ENCODE measurements at places on chromosomes 5 and 9.

GRCh38 chr9:129549139-129549538 lies 71.8 kb downstream of the C9orf50 start:
- DNase-seq, result no peak

- no peak for DNase-seq
Measured at GRCh38 chr9:135555203-135555602, 6.4 kb upstream of the PAEP start.

- DNase-seq, result no peak
Measured at GRCh38 chr5:103272377-103272776, 13.8 kb downstream of the MACIR start.

GRCh38 chr5:94967525-94967924 lies 317.4 kb downstream of the MCTP1 start:
- no peak for DNase-seq

GRCh38 chr5:54766748-54767147 lies 218.6 kb downstream of the ESM1 start:
- no peak for DNase-seq

DNA sequence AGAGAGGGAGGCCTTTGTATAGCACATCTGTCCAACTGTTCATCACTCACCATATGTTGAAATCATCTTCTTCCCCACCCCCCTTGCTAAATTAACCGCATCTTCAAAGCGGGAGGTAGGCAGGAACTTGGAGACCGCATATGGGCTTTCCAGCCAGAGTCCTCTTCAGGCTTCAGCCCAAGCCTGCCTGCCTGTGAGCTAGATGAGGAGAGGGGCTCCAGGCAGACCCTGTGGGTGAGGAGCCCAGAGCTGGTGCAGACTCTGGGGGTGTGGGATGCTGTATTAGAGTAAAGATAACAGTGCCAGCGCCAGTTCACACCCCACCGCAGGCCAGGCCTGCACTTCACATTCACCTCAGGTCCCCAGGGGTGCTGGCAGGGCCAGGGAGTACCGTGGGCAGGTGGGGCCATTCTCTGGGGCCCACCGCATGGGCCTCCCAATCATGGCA lies 16.2 kb downstream of the PRRC2B start:
- peak; percentile 69 for DNase-seq

DNA sequence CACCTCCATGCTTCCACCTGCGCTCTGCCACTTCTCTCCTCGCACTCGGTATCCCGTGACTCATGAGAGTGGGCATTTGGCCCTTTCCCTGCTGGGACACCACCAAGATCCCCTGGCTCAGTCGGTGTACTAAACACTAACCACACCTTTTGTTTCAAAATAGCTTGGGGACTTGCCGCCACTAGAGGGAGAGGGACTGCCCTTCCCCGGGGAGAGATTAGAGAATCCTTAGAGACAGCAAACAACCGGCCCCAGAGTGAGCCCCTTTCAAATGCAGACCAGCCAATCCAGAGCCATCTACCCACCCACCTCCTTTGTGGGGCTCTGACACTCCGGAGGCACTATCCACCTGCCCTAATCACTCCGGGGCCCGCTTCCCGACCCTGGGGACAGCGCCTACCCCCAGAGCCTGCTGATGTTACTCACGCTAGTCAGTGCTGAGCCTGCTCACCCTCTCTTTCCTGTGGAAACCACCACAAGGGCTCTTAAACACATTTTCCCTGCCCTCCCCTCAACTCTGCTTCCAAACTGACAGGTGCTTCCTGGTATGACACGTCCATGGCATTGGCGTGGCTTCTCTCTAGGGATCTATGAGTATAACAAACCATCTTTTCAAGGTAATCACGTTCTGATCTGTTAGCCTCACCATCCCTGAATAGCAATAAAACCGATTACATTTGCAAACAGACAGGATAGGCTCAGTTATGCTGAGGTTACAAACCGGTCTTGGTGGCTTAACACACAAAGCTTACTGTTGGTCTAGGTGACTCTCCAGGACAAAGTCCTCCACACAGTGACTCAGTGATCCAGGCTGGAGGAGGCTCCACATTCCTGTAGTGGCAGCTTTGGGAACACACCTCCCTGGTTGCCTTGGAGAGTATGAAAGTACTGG lies 180.1 kb upstream of the MVB12B start:
- DNase-seq, result peak; percentile 44

DNA sequence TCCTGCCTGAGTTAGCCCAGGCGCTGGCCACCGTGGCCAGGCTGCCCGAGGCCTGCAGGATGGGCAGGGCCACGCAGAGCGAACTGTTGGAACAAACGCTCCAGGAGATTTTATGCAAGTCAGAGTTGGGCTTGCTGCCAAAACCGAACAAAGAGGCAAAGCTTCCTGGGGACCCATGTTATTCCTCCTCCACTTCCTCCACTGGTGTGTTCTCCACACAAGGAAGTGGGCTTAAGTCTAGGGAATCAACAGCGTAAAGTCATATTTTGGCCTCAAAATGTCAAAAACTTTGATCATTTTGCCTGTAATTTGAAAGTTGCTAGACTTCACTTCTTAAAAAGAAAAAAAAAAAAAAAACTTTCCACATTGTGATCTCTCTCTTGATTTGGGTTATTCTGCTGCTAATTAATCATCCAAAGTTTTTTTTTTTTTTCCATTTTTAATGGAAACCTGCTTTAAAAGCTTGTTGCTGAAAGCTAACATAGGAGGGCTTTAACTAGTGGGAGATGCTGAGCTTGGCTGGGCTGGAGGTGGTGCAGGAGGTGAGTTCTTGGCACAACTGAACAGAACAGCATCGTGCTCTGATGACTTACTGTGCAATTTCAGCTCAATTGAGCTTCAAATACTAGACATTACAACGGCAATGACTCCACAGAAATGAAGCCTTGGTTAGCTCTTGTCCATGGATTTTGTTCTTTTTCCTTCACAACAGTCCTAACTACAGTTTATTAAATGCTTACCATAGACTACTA lies 73.0 kb downstream of the PTPDC1 start:
- no peak for DNase-seq

- peak; percentile 82 for DNase-seq
Measured at GRCh38 chr5:112995764-112996618, 19.4 kb downstream of the DCP2 start.

- peak; percentile 72 for DNase-seq
Measured at GRCh38 chr9:136244122-136244968, 1.3 kb downstream of the QSOX2 start.

DNA sequence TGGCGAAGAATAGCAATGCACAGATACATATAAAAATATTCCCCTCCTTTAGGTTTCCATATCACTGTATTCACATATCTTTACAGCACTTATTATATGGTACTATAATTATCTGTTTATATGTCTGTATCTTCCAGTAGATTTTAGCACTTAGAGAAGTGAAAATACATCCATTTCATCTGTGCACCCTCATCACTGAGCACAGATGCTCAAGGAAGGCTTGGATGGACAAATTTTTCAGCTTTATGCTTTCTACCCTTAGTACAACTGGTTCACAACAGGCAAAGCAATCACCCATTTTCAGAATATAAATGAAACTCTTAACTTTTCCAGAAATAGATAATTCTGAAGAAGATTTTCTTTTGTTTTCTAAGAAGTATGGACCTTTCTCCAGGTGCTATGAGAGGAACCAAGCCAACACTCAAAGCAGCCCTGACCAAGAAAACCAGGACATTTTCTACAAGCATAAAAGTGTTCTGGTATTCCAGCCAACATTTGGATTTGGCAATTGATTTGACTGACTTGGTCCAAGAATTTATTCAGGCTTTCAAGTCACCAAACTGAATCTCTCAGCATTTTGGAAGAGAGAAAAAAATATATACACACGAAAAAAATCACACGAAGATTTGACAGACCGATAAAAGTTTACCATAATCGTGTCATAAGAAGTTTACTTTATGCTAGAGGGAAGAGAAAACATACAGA lies 170.2 kb upstream of the CD180 start:
- no peak for DNase-seq

DNA sequence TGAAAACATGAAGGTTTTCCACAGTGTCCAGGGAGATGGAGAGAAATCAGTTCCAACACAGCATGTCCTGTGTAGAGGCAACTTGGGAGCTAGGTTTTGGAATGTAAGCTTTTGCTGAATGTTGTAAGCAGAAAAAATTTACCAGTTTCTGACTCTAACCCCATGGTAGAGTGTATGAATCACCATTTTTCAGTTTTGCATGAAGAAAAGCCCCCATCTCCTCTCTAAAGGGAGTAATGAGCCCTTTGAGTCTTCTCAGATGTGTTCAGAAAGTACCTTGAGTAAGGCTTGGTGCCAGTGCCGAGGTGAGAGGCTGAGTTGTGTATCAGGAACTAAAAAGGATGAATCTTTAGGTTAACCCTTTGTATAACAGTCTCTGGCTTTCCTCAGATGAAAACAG lies 96.2 kb downstream of the ADRB2 start:
- no peak for DNase-seq

GRCh38 chr5:32489791-32490562 lies 45.4 kb upstream of the ZFR start:
- DNase-seq, result peak; percentile 76

DNA sequence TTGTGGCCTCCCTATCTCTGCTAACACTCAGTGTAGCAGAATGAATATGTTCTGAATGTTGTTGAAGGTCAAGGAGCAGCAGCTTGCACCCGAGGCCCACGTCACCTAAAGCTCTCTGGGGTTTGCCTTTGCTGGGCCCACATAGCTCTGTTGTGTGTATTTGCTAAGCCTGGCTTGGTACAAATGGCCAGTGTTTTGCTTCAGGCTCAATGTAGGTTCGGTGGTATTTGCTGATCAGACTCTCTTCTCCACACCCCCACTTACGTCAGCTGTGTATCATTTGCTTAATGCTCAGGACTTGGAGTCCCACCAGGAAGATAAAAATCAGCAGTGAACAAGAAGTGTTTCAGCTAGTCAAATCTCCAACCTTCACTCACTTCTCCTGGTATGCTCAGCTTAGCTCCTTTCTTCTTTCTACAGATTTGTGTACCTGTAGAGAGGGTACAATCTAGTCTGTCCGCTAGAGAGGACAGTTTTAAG lies 4.8 kb upstream of the RFESD start:
- DNase-seq, result no peak

DNA sequence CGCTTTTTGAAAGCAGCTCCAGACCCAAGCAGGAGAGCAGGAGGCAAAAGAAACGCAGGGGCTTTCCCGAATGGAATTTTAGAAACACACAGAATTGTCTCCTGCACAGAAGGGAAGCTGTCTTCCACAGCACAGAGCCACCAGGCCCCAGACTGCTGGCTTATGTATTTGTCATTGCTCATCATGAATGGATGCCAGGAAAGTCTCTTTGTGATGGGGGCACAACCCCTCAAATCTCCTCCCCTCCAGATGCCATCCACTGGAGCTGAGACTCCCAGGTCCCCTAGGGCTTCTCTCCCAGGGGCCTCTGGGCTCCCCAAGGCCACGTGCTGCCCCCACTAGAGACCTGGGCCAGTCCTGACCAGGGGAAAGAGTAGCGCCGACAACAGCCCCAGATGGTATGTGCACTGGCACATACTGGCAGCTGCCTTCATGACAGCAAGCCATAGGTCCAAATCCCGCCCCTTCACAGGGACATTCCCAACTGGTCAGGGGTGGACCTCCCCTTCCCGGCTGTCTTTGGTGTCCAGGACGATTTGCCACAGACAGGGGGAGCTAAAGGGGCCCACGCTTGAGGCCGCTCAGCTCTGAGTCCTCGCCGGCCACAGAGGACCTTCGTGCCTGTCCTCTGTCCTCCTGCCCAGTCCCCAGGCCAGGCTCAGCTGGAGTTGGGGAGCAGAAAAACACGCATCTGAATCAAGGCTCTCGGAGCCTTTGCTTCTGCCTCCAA lies 127.8 kb downstream of the KCNIP1 start:
- DNase-seq, result no peak

GRCh38 chr5:64942460-64942859 lies 173.7 kb downstream of the CWC27 start:
- no peak for DNase-seq

- DNase-seq, result no peak
Measured at GRCh38 chr9:96413302-96414221, 4.6 kb downstream of the ZNF367 start.

- DNase-seq, result no peak
Measured at GRCh38 chr9:65458465-65458864, 173.5 kb upstream of the FOXD4L5 start.

Data from activated CD8-positive, alpha-beta T cell treated with anti-CD3 and anti-CD28 coated beads, Interleukin-2, amount 10 ng/mL, durations not matched to agents 7 days and 5 days (primary cell).